AML-193 (cell line): ENCODE measurements at places on chromosomes 6 and 20.

DNA sequence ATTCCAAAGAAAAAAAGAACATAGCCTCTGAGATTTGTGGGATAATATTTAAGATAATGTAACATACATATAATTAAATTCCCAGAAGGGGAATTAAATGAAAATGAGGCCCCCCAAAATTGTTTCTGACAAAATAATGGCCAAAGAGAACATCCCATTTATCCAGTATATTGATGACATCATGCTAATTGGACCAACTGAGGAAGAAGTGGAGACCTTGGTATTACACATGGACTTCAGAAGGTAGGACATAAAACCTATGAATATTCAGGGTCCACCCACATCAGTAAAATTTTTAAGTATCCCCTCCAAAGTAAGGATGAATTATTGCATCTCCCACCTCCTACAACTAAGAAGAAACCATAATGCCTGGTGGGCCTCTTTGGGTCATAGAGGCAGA is 15.6 kb upstream of the RBM24 start:
- no peak for DNase-seq

- DNase-seq, result no peak
Measured at GRCh38 chr6:90159452-90159851, 137.2 kb downstream of the BACH2 start.

DNA sequence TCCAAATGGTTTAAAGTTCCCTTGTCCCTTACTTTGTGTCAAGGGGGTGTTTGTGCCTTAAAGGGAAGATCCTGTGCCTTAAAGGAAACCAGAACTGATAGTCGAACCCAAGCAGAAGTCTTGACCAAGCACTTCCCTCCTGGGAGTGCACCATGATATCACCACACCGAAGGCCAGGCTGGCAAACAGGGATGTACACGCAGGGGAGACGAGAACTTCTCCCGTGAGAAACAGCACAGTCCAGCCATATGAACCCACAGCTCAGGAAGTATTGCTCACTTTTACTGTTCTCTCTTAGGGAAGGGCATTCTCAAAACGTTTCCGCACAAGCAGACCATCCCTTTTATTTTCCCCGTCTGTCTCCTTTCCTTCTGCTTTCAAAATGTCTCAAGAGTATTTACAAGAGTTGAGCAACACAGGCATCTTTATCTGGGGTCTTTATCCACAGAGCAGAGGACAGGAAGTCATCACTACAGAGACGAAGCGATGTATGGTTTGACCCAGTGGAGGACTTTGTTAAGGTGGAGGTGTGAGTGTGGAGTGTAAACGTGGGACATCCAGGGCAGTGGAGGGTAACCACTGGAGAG is 12.8 kb upstream of the SERPINB1 start:
- peak; percentile 75 for DNase-seq

DNA sequence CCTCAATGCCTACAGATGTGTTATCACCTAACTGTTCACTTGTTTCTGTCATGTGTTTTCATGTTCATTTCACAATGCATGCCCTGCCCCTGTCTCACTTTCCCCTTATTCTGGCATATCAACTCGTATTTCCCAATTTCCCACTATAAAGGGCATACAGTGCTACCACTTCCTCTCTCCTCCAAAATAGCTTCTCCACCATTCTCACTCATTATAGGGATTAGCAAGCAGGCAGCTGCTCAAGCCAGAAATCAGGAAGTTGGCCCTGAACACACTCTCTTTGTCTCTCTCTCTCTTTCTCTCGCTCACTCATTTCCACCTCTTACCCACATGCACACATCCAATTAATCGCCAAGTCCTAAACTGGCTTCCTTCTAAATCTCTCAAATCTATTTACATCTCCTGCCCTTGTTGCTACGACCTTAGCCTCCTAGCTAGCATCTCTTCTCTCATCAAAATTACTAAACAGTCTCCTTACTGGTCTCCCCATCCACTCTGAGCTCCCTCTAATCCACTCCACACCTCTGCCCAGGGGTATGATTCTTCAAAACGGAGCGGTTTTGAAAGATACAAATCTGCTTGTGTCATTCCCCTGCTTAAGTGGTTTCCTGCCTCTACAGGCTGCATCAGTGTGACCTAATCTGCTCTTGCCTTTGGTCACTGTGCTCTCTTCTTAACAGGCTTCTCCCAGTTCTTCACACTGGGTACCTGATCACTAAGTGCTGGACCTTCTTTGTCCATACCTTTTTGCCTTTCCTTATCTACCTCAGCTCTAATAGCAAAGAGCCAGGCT is 196.2 kb downstream of the BTBD9 start:
- peak; percentile 95 for DNase-seq

GRCh38 chr6:22600059-22600458 is 30.7 kb downstream of the HDGFL1 start:
- DNase-seq, result no peak

DNA sequence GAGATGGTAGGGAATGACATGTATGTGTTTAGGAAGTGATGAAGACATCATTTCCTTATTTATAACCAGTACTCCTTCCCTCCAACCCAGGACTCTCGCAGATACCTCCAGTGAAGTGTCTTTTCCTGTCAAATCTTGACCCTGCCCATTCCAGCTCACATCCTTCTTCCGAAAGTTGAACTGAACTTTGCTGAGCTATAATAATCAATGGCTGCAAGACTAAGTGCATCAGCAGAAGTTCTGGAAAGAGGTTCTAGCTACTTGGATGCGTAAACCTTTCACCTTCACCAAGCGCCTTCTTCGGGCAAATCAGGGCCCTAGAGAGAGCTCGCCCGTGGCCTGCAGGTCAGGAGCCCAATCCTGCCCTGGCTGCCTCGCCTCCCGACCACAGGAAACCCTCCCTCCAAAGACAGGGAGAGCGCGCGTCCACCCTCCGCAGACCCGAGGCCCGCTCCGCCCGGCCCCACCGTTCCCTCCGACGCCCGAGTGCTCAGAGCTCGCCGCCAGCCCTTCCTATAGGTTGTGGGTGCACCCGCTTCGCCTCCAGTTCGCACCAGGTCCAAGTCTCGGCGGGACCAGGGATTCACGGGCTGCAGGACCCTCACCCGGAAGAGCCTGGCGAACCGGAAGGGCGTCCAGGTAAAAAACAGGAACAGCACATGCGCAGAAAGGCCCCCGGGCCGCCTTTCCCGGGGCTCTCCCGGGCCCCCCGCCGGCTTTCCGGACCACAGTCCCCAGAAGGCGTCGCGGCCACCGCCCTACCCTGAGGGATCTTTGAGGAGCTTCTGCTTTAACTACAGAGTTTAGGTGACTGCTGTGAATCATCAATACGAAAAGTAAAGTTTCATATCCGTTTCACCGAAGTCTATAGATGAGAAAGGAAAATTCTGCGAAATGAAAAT is at the start of gene ZNF334:
TSS of gene ZNF334 (minus strand) at position 617 of the 902 bp plus-strand sequence. CDS start 1,457 bp downstream, outside the sequence.
- DNase-seq, result no peak
